ENCODE measurements at places on chromosomes 12 and 14. TPM values are rescaled to one million over a fixed set of nuclear protein-coding genes. Genes with fewer than 3 reads are reported as not detected.

DNA sequence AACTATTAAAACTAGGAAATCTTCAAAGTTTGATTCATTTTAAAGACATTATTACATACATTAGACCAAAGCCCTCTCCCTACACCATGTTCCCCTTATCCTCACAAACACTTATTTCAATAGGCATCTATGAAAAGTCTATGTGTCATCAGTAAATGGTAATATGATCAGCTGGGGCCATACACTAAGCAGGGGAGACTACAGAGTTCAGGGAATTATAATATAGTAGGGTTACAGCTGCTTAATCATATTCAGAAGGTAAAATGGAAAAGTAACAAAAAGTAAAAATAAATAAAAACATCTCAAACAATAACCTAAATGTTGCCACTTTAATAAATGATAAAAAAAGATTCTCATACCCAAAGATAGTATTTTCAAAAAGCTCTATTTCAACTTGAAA, 29.1 kb downstream of the PAWR start:
- peak; percentile 15 for DNase-seq

DNA sequence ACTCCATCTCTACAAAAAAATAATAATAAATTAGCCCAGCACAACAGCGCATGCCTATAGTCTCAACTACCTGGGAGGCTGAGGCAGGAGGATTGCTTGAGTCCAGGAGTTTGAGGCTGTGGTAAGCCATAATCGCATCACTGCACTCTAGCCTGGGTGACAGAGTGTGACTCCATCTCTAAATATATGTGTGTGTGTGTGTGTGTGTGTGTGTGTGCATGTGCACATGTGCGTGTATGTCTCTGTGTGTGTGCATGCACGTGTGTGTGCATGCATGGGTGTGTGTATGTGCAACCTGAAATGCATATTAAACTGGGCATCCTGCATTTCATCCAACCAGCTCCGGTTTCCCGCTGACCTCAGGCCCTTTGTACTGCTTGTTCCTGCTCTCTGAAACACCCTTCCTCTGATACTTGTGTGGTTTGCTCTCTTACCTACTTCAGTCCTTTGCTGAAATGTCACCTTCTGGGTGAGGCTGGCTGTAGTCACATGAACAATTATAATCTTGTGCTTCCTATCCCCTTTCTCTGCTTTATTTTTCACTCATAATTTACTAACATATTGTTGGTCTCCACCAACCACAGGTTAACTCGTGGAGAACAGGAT, 46.9 kb downstream of the PHLDA1 start:
- DNase-seq, result no peak

The NKX2-8 gene
- total RNA-seq, result 4.8 TPM

The SPIC gene
- not detected for total RNA-seq
